ENCODE measurements at places on chromosomes 11 and 22.

GRCh38 chr22:45930324-45930723 lies 46.6 kb downstream of the WNT7B start:
- DNase-seq: no peak

DNA sequence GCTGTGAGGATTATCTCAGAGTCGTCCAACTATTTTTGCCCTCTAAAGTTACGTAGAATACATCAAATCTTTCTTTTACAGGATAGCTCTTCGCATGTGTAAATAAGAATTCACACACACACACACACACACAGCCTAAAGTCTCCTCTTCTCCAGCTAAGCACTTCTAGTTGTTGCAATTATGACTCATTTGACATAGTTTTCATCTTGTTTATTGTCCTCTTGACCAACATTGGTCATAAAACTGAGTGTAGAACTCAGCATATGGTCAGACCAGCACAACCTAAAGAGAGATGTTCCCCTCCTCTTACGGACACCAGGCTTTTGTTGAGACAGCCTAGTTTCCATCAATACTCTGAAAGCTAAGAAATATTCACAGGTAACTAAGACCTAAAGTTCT lies 234.2 kb downstream of the BLID start:
- DNase-seq: no peak

- DNase-seq: no peak
Observed at GRCh38 chr22:31077681-31078080, 3.4 kb upstream of the SMTN start.

- DNase-seq: no peak
Observed at GRCh38 chr11:8631395-8632118, 37.5 kb upstream of the STK33 start.

GRCh38 chr11:61120706-61121191 lies 18.5 kb downstream of the CD5 start:
- DNase-seq: no peak

DNA sequence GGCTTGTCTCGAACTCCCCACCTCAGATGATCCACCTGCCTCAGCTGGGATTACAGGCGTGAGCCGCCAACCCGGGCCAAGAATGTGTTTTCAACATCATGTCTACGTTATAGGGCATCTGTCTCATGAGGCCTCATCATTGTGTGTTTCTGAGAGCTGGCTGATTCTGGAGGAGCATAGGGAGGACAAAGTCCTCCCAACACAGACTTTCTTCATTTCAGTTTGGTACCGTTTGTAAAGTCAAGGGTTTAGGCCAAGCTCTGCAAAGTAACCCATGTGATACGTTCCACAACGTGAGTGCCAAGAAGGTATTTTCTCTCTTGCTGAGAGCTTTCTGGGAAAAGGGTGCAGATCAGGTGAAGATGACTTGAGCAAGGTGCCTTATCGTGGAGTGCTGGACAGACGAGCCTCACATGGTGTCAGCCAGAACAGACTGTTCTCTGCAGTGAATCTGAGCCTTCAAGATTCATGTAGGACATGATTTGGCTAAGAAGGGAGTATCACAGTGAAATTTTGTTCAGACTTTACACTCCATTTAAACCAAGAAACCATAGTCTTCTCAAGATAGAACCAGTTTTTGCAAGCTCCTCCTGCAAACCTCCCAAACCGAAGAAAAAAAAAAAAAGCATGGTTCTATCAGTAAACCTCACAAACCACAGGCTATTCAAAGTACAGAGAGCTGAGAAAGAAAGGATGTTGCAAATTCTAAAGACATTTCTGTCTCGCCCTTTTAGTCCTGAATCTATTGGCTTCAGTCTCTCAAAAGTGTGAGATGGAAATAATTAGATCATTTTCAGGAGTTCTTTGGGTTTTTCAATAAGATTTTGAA lies 71.7 kb downstream of the DBX1 start:
- no peak for DNase-seq

DNA sequence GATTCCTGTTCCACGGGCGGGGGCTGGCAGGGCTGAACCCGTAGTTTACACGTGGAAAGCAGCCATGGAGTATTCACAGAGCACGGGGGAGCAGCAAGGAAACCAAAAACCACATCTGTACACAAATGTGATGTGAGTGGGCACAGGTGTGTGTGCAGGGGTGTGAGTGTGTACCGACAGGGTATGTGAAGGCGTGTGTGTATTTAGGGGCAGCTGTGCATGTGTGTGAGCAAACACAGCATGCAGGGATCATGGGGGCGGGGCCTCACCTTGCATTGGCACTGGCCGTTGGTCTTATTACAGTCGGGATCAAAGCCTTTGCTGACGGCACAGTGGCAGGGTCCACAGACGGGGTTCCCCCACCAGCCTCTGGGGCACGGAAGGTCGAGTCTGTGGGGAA lies 58.4 kb downstream of the TRMU start:
- DNase-seq: no peak

DNA sequence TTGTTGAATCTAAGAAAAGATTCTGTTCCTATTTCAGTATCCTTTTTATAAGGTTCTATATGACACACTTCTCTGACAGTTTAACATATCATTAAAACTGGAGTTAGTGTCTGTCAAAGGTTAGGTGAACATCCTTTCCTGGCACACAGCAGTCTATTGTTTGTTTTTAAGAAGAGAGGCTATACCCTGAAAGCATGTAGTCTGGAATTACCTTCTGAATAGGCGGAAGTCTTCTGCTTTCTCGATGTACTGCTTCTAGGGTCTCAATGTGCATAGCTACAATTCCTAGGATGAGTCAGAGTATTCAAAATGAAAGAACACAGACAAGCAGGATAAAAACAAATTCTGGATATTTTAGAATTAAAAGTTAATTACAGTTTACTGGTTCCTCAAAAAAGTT lies 188.6 kb downstream of the SWAP70 start:
- no peak for DNase-seq

- DNase-seq: no peak
Observed at GRCh38 chr22:17130199-17130598, 9.0 kb upstream of the TMEM121B start.

DNA sequence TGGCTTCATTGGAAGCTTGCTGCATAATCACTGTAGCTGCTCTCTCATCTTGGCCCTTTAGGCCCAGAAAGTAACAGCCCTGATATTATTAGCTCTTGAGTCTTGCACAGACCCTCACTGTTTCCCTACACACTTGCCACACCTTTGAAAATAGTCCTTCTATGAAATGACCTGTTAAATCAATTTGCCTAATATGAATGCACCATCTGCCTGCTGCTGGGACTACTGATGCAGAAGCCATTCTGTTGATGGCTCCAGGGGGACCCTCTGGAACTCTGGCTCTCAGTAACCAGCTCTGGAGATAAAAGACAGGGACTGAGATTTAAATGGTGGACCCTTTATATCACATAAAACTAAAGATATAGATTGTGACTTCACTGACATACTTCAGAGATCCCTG lies 14.7 kb upstream of the AMPD3 start:
- DNase-seq: no peak

- no peak for DNase-seq
Observed at GRCh38 chr22:29201782-29202181, 3.9 kb upstream of the EMID1 start.

DNA sequence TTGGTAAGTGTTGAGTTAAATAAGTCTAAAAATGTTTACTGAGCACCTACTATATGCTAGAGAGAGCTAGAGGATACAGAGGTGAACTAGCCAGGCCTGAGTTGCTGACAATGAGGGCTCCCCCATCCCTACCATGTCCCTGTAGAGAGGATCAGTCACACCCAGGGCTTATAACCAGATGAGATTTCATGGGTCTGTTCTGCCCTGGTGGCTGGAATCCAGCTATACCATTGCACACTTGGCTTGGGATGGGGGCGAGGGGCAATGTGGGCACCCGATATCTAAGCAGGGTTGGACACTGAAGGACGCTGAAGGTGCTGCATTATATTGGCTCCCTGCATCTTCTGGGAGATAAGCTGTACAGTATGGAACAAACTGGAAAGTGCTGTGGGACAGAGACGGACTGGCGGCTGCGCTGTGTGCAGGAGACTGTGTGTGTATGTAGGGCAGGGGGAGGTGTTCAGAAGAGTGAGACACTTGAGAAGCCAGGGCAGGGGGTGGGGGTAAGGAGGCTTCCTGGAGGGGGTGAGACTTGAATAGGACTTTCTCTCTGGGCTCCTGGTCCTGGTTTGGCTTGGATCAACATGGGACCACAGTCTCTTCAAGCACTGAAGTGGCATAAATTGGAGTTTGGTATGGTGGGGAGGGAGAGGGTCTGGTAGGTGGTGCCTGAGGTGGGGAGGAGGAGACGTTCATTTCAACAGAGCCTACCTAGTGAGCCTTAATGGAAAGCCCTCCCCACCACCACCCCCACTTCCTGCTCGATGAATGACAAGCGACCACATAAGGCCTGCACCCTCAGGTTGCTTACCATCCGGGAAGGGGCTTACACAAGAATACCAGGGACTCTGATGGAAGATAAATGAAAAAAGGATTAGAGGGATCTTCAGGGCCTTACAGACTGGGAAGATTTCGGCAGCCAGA lies 1.8 kb downstream of the CD82 start:
- DNase-seq: no peak

DNA sequence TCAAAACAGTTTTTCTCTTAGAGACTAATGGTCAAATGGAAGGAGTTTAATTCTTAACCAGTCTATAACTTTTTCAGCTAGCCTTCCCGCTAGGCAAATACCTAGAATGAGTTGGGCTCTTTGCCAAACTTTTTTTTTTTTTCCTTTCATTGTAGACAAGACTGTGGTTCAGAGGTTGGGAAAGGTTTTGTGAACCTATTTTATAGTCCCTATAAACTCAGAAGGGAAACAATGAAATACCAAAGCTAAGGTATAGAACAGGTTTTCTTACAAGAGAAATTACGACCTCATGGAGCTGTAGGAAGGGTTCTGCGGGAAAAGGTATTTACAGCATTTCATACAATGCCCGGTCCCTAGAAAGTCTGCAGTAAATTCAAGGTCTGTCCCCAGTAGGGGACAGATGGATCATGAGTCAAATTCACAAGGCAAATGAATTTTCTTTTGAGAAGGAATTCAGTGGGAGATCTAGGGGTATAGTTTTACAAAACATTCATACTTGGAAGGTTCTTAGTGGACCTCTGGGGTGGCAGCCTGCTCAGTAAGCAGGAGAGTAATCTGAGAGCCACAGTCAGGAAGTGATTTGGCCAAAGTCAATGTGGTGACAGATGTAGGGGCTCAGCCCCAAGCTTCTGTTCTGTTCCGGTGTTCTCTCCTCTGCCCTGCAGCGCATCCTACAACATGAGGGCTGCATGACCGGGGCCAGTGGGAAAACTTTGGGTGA lies 146.8 kb downstream of the DBX1 start:
- DNase-seq: no peak

DNA sequence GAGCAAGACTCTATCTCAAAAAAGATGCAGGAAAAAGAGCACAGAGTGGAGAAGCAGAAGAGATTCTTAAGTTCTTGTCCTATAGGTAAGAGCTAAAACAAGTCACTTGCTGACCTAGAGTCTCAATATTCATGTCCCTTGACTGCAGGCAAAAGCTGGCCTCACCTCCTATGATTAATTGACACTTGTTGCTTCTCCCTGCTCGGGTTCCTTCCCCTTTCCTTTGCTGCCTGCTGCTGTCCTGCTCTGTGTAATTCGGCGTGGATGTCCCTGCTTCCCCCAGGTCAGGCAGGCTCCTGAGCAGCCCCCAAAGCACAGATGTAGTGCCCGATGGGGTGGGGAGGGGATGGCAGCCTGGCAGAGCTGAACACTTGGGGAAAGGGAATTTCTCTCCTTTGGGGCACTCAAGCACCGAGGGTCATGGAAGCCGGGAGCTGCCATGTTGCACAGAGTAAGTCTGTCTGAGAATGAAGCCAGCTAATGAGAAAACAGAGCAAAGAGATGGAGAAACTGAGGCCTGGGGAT lies 60.8 kb upstream of the NUP50 start:
- no peak for DNase-seq

- no peak for DNase-seq
Observed at GRCh38 chr22:43262990-43263644, 76.2 kb upstream of the TTLL12 start.

DNA sequence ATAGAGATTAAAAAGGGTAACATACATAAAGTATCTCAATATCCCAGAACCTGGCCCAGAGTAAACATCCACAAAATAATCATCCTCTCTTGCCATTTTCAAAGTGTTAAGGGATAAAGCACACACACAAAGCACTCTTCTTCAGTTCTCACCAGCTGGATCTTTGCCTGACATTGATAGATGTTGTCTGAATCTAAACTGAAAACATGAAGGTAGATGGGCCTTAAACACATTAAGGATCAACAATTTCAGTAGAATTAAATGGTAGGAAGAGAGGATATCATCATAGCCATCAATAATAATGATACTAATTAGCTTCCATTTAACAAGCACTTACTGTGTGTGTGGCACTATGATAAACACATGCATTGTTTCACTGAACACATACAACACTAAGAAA lies 261.1 kb downstream of the OPCML start:
- no peak for DNase-seq

GRCh38 chr22:18987765-18988164 lies 51.7 kb upstream of the PRODH start:
- no peak for DNase-seq

GRCh38 chr11:66237867-66238266 lies 30.6 kb upstream of the RAB1B start:
- DNase-seq: no peak

GRCh38 chr11:83723999-83724398 lies 437.8 kb upstream of the CCDC90B start:
- no peak for DNase-seq

Measured in activated B cell treated with CpG ODN at 0.5 μM for 24 hours (primary cell).